ENCODE measurements at places on chromosomes 4 and X.

DNA sequence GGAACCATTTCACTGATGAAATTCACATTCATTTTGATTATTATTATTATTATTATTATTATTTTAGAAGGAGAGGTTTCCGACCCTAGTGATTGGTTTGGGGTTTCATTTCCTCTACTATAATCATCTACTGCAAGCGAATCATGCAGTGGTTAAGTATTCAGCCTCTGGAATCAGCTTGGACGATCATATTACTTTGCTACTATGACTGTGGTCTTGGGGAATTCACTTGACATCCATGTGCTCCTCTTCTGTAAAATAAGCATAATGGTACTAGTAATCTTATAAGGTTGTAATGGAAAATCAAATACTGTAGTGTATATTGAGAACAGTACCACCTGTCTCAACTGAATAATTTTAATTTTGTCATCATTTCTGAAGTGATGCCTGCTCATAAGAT, 132.1 kb upstream of the SLC4A4 start:
- DNase-seq = peak; percentile 49

DNA sequence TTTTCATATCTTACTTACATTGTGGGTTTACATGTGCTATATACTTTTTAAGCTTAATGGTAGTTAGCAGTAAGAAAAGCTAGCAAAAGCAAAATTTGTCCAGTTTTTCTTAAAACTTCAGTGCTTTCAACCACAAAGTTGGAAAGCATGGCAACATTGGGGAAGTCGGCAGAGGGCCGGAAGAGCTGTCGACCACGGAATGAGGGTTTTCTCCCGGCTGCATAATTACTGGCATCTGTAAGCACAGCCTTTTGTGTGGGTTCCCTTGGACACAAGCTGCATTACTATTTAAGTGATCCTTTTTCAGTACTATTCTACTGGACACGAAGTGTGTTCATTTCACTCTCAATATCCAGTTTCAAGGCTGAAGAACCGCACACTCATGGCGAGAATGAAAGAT, 560.4 kb downstream of the ANKRD50 start:
- no peak for DNase-seq

DNA sequence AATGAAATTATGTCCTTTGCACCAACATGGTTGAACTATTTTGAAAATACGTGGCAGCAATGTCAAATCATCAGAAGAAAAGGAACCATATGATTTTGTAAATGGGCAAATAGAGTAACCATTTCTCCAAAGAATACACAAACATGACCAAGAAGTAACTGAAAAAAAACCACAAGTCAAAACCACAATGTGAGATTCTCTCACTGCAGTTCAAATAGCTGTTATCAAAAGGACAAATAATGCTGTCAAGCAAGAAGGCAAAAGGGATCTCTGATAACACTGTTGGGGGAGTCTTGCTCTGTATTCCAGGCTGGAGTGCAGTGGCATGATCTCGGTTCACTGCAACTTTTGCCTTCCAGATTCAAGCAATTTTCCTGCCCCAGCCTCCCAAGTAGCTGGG, 280.8 kb upstream of the ZCCHC13 start:
- no peak for DNase-seq

DNA sequence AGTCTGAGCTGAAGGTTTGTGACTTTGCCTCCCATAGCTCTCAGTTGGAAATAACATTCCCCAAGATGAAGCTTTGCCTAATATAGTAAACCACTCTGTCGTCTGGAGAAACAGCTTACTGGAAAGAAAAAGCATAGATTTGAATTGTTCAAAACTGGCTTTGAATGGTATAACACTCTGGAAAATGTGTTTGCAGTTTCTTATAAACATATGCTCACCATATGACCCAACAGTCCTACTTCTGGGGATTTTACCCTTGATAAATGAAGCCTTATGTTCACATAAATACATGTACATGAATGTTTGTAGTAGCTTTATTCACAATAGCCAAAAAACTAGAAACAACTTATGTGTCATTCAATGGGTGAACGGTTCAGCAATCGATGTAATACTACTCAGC, 10.2 kb downstream of the VEGFD start:
- DNase-seq = no peak

GRCh38 chr4:174192943-174193342, 90.5 kb downstream of the FBXO8 start:
- DNase-seq = no peak

- DNase-seq = peak; percentile 36
Measured at GRCh38 chr4:2469192-2469984, 482 bp downstream of the RNF4 start.

DNA sequence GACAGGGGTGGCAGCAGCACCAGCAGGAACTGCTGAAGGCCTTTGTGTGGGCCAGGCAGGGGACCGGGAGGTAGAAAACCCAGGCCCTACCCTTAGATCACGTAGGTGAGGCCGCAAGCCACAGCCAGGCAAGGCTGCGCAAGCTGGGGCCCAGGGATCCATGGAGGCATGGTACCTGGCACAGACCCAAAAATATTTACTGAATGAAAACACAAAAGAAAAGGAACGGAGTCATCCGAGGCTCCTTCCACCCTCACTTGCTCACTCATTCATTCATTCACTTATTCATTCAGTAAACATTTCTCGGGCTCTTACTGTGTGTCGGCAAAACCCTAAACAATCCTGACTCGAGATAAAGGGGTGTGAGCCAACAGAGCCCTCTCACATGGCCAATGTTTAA, 102.3 kb downstream of the BCOR start:
- DNase-seq = no peak

DNA sequence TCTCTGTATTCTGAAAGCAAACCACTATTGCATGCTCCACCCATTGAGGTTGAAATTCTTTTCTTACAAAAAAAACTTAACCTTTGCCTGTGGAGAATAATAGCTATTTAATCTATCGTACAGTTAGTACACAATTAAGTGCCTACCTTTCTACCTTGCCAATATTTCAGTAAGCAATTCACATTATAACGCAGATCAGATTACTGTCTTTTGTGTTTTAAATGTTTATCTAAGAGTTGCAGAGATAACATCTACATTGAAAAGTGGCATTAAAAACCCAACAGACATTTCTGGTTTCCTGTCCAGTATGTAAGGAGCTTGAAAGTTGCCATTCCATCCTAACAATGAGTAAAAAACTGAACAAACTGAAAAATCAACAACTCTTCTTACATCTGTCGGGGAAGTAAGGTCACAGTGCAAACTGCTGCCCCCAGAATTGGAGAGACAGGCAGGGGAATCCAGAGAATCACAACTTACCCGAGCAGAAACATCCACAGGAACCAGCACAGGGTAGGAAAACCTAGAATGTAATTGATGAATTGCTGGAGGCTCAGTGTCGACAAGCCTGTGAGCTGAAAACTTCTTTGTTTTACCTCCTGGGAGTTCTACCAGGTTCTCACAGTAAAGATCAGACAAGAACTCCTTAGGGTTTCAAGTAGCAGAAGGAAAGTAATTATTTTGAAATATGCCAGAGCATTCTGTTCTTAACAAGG, 27.3 kb upstream of the ACSL4 start:
- DNase-seq = peak; percentile 7

DNA sequence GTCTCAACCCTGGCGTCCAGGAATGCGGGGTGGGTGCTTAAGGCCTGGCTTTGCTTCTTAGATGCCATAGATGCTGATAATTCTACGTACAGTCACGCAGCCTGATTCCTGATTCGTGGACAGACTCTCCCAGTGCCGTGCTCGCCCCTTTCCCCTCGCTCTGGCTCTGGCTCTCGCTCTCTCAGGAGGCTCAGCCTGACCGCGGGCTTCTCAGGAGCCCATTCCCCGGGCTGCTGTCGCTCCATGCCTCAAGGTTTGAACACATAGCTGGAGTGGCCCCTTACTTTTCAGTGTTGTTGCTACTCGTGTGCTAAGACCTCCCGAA, 59.2 kb upstream of the ZC4H2 start:
- no peak for DNase-seq

DNA sequence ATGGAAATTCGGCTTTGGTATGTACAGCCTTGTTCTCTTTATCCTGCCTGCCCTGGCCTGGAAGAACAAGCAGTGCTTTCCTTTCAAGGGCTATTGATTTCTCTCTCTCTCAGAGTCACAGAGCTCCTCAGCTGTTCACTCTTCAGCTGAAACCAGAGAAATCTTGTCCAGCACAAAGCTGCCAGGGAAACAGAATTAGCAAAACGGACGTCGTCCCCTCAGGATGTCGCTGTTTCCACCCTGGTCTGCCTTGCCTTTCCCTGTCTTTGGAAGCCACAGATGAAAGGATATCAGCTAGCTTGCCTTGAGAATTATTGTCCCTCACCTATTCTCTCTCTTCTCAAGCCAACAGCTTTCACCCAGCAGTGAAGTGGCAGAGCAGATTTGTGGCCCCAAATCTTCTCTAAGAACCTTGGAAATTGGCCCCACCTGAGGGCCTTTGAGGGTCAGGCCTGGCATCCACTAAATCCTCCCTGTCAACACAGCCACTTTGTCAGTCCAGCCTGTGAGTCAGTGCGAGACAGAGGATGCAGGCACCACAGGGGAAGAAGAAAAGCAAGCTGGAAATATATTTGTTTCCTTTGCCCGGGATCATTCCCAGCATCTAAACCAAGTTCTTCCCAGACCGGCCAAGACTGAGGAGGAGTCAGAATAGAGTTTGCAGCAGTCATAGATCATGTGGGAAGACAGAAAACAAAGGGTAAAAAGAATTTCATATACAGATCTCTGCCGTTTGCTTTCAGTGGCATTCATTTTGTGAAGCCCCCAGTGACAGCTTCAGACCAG, 63.8 kb upstream of the MTM1 start:
- DNase-seq = no peak

- DNase-seq = no peak
Measured at GRCh38 chrX:16869393-16870094, 618 bp downstream of the RBBP7 start.

GRCh38 chr4:9769321-9769720, 12.1 kb upstream of the DRD5 start:
- no peak for DNase-seq

- no peak for DNase-seq
Measured at GRCh38 chr4:76897536-76898384, at the start of gene SOWAHB. Gene SOWAHB, minus strand, starts transcription at chr4:76898144. Its CDS starts 295 bp downstream, at chr4:76897849.

GRCh38 chr4:124437853-124438495, 274.6 kb downstream of the ANKRD50 start:
- no peak for DNase-seq

GRCh38 chrX:30653415-30654131, at the start of gene GK:
Gene GK, plus strand, starts transcription at chrX:30653423. Its CDS starts 115 bp downstream, at chrX:30653538.
- DNase-seq = no peak

DNA sequence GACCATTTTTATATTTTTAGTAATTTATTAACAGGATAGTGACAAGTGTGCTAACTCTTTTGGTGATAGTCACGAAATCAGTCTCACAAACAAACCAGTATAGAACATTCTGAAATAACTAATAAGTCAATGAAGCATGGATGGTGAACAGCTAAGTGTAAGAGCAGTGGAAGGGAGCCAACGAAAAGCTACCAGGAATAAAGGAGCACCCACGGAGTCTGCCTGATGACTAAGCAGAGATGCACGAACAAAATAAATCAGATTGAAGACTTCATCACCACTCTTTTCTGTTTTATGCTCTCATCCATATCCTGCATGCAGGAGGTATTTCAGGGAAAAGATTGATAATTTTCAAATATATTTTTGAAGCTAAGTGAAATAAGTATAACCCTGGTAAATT, 891.1 kb upstream of the HS3ST1 start:
- no peak for DNase-seq

DNA sequence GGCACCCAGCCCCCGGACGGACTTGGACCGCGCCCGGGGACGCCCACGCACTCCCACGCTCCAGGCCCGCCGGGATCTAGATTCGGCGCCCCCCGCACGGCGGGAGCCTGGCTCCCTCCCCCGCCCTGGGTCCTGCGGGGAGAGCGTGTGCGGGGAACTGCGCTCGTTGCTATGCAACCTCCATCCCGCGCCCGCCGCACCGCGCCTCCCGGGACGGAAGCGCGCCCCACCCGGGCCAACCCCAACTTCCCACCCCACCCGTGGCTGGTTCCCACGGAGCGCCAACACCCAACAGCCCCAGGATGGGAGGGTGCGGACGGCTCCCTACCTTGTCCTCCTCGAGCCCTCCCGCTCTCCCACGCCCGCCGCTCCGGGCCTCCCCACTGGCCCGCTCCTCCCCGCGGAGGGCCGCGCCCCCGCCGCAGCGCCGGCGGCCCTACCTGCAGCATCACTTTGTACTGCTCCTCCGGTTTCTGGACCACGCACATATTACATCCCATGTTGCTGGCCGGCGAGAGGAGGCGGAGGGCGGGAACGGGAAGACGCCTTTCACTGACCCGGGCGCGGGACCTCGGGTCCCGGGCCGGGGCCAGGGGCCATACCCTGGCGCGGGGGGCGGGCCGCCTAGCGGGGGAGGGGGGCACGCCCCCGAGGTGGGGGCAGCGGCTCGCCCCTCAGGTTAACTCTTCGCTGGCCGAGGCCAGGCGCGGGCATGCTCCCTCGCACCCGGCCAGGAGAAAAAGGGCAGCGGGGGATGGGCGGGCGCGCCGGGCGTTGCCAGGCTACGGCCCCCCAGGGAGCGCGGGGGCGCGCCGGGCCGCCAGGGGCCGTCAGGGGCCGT, at the start of gene PDZD4:
PDZD4 (minus strand) TSS at position 746 of the 841 bp plus-strand sequence; CDS start at position 500, 246 bp downstream.
- no peak for DNase-seq

GRCh38 chr4:17232566-17233253, 279.2 kb downstream of the QDPR start:
- DNase-seq = peak; percentile 81

GRCh38 chr4:122038896-122039295, 87.0 kb upstream of the TRPC3 start:
- no peak for DNase-seq

DNA sequence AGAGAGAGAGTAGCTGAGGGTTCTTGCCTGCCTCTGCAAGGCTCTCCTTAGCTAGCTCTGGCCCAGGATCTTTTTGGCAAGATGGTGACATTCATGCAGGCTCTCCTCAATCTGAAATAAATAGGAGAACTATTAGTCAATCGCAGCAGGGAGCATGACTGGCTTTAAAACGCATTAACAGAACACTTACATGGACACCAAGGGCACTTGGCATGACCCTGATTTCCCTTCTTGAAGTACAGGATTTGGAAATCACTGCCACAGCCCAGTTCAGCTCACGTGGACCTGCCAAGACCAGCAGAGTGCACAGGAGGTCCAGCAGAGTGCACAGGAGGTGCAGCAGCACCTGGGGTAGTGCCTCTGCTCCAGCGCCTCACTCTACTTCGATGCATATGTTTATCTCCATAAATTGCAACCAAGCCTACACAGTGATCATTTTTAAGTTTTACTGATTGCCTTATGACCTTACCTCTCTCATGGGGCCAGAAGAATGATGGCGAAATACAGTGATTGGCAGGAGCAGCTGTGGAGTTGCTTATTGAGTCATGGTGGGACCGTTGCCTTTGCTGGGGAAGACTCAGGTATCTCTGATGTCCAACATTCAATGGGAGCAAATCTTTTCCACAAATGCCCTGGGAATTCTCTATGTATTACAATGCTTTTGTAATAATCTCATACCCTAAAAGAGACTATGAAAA, 122.4 kb downstream of the SYNPO2 start:
- peak; percentile 26 for DNase-seq

GRCh38 chr4:2936773-2937145, 26.4 kb downstream of the NOP14 start:
- peak; percentile 71 for DNase-seq

- no peak for DNase-seq
Measured at GRCh38 chr4:33078145-33078544, 2358.0 kb downstream of the PCDH7 start.
